NCI-H1436 treated with DMSO at 0.1 percent for 48 hours (cell line): ENCODE measurements at places on chromosomes 1 and 21.

DNA sequence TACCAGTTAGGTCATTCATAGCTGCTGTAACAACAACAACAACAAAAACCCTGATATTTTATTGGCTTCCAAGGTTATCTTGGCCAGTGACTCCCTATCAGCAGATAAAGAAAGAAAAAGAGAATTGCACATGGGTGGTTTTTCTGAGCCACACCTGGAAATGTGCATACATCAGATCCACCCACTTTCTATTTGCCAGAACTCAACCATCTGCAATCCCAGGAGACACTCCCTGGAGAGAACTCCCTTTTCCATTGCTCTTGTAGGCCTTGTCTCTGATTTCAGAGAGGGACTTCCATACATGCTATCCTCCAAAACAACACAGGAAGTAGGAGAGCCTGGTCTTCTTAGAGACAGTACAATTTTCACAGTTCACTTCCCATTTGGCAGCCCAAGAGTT is 74.9 kb upstream of the ZC3H11B start:
- DNase-seq, result no peak

GRCh38 chr1:81635816-81636215 is 164.9 kb upstream of the ADGRL2 start:
- DNase-seq, result no peak

DNA sequence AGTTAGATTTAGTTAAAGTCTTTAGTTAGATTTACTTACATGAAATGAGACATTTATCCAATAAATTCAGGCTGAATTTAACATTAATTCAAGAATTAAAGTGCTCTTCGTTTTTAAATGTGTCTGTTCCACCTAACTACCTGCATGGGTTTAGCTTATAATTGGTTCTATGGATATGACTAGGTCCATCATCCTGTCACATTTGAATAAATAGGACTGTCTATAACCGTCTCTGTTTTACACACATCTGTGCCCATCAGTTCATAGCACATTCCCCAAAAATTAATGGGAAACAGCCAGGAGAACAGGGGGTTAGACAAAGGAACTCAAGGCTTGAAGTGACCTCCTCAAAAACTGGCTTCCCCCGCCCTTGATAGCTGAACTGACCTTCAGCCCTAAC is 219.6 kb downstream of the MRPL39 start:
- DNase-seq, result no peak

DNA sequence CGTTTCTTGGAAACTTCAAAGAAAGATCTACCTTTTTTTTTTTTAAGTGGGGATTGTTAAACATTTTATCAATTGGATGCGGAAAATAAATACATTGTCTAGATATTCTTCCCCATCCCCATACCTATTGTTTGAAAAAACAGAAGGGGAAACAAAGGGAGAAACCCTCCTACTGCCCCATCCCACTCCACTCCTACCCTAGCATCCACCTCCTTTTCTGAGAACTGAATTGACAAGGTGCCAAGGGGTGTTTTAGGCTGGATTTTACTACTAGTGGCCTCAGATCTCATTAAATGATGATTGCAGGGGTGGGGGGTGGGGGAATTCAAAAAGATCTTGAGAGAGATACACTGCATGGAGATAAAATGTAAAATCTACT is 2.6 kb downstream of the EDARADD start:
- DNase-seq, result no peak

DNA sequence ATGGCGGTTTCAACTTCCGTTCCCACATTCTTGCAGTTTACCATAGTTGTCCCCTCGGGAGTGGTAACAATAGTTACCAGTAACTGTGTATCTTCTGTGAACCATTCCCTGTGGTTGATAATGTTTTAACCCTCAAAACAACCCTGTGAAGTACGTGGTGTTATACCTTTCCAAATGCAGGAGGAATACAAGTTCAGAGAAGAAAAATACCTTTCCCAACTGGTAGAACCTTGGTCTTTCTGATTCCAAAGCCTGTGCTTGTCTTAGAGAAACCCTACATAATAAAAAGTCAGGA is 789 bp downstream of the BTF3L4 start:
- DNase-seq, result no peak

DNA sequence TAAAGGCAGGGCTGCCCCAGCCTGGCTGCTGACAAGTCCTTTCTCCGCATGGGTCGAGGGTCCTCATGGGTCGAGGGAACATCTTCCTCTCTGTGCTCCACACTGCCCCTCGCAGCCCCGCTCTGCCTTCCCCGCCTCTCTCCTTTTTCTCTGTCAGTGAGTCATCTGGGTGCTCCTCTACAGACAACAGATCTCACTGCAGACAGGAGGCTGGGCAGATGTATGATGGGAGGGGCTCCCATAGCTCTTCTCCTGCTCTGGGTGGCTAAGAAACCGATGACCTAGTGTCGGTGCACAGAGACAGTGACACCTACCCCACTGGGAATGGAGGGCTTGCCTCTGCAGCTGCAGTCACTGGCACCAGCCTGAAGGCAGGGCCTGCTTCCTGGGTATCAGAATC is 5.5 kb downstream of the KCNA10 start:
- no peak for DNase-seq

DNA sequence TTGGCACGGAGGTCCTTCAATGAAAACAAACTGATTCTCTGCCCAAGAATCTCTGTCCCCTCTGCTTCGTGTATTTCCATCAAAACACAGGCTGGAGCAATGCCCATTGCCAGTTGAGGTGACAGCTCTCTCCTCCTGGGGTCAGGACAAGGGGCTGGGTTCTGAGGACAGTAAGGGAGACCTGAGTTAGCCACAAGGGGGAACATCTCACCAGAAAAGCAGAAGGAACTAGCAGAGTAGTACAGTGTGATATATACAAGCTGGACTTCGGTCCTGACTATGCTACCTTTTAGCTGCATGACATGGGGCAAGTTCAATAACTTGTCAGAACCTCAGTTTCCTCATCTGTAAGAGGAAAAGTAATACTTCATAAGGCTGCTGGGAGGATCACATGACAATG is 50.3 kb downstream of the SYT2 start:
- no peak for DNase-seq

DNA sequence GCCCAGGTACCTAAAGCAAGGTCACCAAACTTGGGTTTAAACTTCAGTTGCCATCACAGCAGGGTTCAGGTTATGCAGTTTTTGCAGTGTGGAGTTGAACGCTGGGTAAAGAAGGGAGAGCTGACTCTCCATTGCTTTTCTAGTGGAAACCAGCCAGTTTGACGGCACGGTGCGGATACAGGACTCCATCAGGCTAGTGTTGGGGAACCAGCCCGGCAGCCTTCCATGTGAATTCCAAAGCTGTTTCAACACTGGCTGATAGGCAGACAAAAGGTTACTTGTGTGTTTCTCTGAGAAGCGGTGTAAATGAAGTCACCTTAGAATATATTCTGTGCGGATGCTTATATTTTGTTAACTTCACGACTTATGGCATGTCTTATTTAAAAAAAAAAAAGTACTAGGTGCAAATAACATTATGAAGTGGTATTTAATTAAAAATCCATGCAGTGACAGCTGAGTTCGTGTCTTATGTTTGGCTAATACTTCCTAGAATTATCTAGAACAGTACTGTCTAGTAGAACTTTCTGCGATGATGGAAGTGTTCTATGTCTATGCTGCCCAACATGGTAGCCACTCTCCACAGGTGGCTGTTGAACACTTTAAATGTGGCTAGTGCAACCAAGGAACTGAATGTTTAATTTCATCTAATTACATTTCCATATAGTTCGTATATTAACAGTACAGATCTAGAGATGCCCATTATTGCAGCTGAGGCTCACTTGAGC is 29.9 kb upstream of the RCAN3 start:
- DNase-seq, result no peak

- no peak for DNase-seq
These were observed 12.8 kb downstream of the PSRC1 start for GRCh38 chr1:109269981-109270622.

DNA sequence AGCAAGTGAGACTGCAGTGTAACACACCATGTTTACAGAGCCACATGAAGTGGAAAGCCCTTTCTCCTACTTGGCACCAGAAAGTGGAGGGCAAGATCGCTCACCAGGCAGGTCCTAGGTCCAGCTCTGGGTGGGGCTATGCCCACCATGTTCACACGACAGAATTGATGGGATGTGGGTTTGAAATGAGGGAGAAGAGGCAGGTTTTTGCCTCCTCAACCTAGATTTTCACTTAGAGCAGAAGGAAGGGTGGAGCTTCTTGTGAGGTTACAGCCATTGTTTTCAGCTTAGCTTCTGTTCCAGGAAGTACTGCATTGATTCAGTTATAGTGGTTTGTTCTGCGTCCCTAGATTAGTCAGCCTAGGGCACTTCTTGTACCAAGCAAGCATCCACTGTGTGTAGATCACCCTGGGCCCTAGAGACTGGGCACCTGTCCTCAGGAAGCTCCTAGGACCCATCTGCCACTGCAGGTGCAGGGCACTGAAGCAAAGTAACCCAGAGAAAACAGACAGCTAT is 2.3 kb downstream of the CD53 start:
- DNase-seq, result no peak

- no peak for DNase-seq
These were observed 11.7 kb downstream of the TNFRSF1B start for GRCh38 chr1:12178511-12178910.

GRCh38 chr21:18222346-18222745 is 22.3 kb upstream of the CHODL start:
- no peak for DNase-seq

DNA sequence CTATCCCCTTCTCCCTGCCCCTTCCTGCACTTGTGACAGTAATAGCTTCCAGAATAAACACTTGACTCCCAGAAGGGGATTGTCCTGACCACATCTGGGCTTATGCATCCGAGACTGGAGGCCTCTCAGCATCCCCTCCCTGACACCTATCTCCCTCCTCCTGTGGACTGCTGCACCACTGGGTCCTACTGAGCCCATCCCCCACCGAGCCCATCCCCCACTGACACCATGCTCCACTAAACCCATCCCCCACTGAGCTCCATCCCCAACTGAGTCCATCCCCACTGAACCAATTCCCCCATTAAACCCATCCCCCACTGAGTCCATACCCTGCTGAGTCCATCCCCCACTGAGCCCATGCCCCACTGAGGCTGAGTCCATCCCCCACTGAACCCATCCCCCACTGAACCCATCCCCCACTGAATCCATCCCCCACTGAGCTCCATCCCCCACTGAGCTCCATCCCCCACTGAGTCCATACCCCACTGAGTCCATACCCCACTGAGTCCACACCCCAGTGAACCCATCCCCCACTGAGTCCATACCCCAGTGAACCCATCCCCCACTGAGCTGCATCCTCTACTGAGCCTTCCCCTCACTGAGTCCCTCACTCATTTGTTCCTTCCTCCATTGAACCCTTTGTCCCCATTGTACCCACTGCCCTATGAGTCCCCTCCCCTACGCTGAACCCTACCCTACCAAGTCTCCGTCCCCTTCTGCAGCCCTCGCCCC is 5.6 kb downstream of the PDZK1IP1 start:
- no peak for DNase-seq

- no peak for DNase-seq
These were observed 423.8 kb upstream of the CXADR start for GRCh38 chr21:17089091-17089491.

DNA sequence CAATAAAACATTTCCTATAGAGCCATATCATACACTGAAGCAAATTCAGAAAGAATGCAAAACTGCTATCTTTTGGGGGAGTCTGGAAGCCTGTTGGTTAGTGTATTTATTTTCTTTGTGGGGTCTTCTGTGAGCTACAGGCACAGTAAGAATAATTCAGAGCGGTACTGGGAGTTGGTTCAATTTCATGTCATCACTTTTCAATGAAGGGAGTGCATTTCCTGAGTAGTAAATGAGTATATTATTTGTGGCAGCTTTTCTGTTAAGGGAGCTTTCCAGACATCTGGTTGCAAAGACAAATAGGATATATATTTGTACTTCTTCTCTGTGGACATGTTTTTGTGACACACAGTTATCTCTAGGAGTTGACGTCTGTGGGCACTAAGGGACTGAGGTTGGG is 130.6 kb downstream of the HUNK start:
- DNase-seq, result no peak

DNA sequence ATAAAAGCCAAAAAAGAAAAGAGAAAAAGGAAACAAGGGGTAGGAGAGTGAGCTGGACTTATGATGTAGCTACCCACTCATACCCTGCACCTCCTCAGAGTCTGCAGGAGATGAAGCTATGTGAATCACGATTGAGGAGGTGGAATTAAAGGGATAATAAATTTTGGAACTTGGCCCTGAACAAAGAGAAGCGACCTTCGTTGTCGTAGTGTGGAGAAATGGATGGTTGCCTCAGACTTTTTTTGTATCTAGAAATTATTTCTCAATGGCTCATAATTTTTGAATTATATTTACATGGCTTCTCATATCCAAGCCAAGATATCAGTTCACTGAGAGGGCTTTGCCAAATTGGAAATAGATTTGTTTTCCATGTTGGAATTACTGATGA is 37.8 kb upstream of the SIPA1L2 start:
- no peak for DNase-seq

GRCh38 chr21:41251961-41252642 is 64.5 kb upstream of the FAM3B start:
- DNase-seq, result no peak

- no peak for DNase-seq
These were observed 24.1 kb upstream of the ETV3 start for GRCh38 chr1:157162345-157162744.

- DNase-seq, result no peak
These were observed 23.8 kb upstream of the LRRC8C start for GRCh38 chr1:89608984-89609725.

GRCh38 chr1:216045400-216045799 is 377.8 kb downstream of the USH2A start:
- DNase-seq, result no peak

- no peak for DNase-seq
These were observed 119.8 kb downstream of the OSBPL9 start for GRCh38 chr1:51736702-51737101.

GRCh38 chr21:15050568-15051377 is 14.0 kb downstream of the NRIP1 start:
- no peak for DNase-seq

DNA sequence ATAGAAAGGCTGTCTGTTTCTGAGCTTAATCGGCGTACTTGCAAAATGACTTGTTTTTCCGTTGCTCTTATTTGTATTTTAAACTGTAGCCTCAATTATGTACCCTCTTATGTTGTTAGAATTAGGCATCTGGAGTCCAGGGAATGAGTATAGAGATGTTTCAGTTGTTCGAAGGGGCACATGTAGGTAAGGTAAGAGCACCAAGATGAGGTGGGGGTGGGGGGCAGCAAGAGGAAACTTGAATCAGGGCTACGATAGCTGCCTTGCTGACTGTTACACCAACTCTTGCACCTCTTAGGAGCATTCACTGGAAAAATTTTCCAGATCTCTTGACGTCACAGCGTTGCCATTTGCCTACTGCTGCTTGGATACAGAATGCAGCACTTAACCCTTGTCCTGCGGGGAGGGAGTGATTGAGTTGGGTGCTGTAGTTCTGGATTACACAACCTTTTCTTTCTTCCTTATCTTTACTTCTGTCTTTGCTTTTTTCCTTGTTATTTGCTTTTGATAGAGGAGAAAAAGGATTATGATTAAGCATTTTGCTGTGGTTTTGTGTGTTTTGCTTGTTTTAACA is 3.2 kb downstream of the ATP1B1 start:
- DNase-seq, result peak; percentile 50

GRCh38 chr21:37699024-37699775 is 217.1 kb downstream of the KCNJ6 start:
- DNase-seq, result no peak

- no peak for DNase-seq
These were observed 47.1 kb downstream of the STX6 start for GRCh38 chr1:180975551-180975950.
